H9 (cell line): ENCODE measurements at places on chromosomes 4 and X.
A peak's percentile ranks its signal among the peaks of the same experiment; 100 is the strongest.

- DNase-seq = no peak
Measured at GRCh38 chrX:129689796-129690195, 35.0 kb upstream of the APLN start.

GRCh38 chr4:112196461-112196860, 35.1 kb upstream of the AP1AR start:
- no peak for DNase-seq

DNA sequence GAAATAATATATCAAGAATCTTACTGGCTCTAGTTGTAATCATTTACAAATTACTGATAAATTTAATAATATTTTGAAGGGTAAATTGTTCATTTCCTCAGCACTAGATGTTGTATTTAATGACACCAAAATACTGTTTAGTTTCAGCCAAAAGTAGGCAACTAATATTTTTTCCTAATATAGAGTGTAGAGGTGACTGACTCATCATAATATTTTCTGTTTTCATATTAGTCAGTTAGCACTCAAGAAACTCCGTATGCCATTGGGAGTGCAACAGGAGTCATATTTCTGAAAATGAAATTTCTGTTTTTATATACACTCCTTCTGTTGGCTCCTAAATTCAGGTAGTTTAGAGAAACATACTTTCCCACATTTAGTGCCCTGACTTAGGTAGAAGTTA, 36.6 kb upstream of the PTPN13 start:
- no peak for DNase-seq

GRCh38 chrX:109795682-109796081, 62.6 kb upstream of the ACSL4 start:
- DNase-seq = no peak

GRCh38 chrX:16018291-16018690, 105.1 kb upstream of the GRPR start:
- no peak for DNase-seq

DNA sequence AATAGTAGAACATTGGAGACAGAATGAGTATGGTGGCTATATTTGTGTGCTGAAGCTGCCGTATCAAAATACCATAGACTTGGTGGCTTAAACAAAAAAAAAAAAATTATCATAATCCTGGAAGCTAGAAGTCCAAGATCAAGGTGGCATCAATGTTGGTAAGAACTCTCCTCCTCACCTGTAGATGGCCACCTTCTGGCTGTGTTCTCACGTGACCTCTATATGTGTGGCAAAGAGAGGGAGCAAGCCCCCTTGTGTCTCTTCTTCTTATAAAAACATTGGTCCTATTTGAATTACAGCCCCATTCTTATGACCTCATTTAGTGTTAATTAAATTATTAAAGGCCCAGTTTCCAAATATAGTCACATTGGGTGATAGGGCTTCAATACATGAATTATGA, 1640.9 kb upstream of the PCDH7 start:
- no peak for DNase-seq

DNA sequence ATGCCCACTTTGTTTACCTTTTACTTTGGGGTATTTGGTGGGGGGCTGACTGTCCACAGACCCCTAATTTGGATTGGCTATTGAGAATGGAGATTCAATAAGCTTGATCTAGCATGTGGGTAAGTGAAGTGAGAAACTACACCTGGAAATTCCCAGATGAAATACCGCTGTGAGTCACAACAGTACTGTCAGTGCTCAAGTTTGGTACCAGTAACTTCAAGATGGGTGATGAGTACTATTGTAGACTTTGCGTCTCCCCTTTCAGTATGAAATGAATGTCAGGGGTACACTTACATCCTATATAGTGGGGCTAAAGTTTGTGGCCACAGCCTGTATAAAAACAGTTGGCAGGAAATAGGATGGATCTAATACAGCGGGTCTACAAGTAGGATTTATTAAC, 33.3 kb downstream of the HMGN5 start:
- DNase-seq = no peak

DNA sequence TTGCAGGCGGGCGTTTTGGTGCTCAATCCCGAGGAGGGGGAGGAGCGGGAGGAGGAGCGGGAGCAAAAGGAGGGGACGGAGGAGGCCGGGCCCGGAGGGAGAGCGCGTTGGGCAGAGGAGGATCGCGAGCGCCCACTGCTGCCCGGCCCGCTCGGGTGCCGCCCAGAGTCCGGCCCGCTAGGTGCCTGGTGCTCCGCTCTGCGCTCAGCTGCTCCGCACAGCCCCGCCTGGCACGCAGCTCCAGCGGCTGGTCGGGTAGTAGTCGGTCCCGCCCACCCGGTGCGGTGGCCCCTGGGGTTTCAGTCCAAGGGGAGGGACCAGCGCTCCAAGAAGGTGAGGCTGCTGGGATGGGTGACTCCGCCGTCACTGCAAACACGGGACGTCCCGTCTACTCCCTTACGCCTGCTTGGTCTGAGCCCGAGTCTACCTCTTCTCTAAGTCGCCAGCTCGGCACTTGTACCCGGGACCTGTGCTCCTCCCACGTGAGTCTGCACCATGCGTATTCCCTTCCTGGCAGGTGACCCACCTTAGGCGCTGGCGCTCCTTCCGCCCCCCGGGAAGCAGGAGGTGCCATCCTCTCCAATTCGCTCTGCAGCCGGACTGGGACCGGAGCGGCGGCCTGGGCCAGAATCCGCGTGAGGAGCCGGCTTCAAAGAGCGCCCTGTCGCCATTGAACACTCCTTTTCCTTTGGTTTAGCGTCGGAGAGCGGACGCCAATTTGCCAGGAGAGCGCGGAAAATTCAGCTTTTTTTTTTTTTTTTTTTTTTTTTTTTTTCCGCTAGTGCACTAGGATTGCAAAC, 405 bp upstream of the HS3ST1 start:
- peak; percentile 90 for DNase-seq

DNA sequence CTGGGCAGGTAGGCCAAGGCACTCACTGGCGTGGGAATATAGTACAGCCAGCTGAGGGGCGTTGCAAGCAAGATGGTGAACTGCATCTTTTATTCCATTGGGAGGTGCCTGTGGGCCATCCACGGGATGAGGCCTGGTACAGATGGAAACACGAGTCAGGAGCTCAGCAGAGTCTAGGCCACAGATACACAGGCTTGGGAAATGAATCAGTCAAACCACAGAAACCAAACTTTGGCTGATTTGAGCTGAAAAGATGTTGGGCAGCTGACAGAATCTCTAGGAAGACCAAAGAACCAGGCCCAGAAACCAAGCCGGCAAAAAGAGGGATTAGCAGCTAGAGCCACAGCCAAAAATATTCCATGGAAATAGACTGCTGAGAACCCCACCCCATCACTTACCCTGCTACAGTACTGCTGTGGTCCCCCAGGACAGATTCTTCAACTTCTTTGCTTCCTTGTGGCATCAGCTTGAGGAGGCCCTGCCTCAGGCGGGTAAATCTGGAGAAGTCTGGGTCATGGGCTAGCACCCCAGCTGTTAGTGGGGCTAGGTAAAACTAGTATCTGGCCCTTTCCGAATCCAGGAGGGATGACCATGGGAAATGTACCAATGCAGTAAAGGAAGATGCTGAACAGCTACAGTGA, 75.4 kb downstream of the TMEM131L start:
- no peak for DNase-seq

DNA sequence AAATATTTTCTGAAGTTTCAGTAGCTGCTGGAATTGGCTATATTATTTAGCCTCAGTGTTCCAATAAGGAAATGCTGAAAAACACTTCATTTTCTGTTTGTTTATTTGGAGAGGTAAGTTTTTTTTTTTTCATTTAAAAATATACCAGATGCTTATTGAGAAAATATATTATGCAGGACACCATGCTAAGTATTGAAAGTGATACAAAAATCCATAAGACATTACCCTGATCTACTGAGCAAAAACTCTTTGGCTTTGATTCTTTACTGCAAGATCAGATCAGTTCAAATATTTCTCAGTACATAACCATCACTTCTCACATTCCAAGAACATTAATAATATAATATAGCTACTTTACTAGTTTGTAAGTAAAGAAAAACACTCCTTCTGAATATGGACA, 123.4 kb upstream of the PACRGL start:
- no peak for DNase-seq

GRCh38 chrX:129037389-129037788, 485.9 kb downstream of the SMARCA1 start:
- no peak for DNase-seq

- no peak for DNase-seq
Measured at GRCh38 chr4:137896221-137896737, 345.9 kb downstream of the SLC7A11 start.

- DNase-seq = no peak
Measured at GRCh38 chr4:151048913-151049312, 33.8 kb upstream of the LRBA start.

- DNase-seq = no peak
Measured at GRCh38 chr4:166977596-166977995, 256.7 kb downstream of the SPOCK3 start.

- DNase-seq = no peak
Measured at GRCh38 chrX:154485150-154486051, 1.0 kb downstream of the UBL4A start.

- no peak for DNase-seq
Measured at GRCh38 chr4:77471821-77472495, 133.7 kb upstream of the CXCL13 start.

GRCh38 chr4:21013501-21013900, 313.2 kb downstream of the PACRGL start:
- no peak for DNase-seq

DNA sequence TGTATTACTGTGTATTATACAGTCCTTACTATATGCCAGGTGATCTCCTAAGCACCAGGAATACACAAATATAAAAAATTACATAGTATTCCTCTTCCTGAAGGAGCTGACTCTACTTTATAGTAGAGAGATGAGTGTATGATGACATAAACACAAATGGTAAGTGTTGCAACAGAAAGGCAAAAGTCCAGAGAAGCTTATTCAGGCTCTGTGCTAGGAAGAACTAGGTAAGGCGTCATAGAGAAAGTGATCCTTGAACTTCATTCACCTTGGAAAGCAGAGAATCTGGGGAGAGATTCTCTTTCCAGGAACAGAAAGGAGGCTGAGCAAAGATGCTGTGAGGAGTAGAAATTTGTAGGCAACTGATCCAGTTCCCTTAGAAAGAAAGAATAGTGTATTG, 115.0 kb upstream of the KCNIP4 start:
- DNase-seq = no peak

DNA sequence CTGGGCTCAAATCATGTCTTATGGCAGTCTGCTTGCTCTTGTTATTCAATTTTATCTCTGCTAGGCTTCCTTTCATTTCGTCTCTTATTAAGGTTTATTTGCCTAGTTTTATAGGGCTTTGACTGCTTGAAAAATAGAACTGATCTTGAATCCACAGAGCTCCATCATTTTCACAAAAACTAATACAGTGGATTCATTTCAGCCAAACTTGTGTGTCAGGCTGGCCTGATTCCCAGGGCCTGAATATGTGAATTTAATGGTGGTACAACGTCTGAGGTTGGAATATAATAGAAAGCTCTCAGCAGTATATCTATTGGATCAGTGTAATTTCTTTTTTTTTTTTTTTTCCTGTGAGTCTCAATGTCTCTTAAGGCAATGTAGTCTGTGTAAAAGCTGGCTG, 123.3 kb downstream of the POU4F2 start:
- DNase-seq = no peak

GRCh38 chr4:47713129-47713834, 124.6 kb downstream of the CORIN start:
- DNase-seq = no peak
